ENCODE measurements at places on chromosomes 3 and 15.

- DNase-seq: no peak
Observed at GRCh38 chr3:173109143-173109542, 31.9 kb downstream of the SPATA16 start.

GRCh38 chr3:156491192-156491591 lies 63.7 kb downstream of the SSR3 start:
- DNase-seq: no peak

- DNase-seq: no peak
Observed at GRCh38 chr15:38454696-38455090, 766 bp downstream of the FAM98B start.

- no peak for DNase-seq
Observed at GRCh38 chr3:150079029-150079739, 108.5 kb upstream of the PFN2 start.

DNA sequence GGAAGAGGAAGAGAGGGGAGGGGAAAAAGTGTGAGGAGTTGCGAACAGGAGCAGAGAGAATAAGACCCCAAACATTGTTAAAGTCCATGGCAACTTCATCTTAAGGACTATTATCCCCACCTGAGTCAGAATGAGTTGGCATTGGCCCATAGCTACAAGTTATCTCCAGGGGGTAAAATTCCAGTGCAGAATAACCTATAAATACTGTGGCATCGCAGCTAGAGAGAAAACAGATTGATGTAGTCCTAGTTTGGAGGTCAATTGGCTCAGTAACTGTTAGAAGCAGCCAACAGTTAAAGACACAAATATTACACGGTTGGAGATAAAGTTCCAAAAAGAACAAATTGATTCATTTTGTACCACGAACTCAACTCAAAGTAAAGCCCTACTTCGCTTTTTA lies 313.9 kb upstream of the CCDC54 start:
- no peak for DNase-seq

DNA sequence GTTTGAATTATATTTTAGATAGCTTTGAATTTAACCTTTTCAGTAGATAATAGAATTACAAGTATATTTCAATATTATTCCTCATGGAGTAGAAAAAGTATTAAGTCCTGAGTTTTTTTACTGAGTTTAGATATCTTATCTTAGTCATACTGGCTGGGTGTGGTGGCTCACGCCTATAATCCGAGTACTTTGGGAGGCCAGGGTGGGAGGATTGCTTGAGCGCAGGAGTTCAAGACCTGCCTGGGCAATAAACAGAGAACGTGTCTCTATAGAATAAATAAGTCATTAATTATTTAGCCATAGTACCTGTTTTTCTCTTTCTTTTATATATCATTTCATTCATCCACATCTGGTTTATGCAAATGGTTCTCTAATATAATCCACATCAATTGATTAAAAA lies 9.9 kb downstream of the RAP2B start:
- no peak for DNase-seq

DNA sequence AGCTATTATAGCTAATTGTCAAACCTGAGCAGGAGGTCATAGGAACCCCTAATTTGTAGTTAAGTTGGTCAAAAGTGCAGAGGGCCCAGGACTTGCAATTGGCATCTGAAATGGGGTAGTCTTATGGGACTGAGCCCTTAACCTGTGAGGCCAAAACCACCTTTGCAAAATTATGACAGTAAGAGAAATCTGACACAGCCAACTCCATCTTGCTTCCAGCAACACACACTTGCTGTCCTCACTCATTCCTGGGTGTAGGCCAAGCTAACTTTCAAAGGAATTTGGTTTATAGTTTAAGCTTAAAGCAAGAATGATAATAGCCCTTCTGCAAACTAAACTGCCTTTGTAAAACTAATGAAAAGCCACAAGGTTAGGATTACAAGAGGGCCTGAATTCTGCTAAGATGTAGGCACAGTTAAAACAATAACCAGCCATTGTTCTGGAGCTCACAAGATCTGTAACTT lies 57.6 kb upstream of the FRMD4B start:
- DNase-seq: no peak

- no peak for DNase-seq
Observed at GRCh38 chr3:100438623-100438974, 37.3 kb downstream of the LNP1 start.

GRCh38 chr3:191728186-191728585 lies 267.2 kb downstream of the PYDC2 start:
- DNase-seq: no peak

Measured in sciatic nerve (tissue), 2 donors.